ENCODE measurements at places on chromosomes 12 and 14.

DNA sequence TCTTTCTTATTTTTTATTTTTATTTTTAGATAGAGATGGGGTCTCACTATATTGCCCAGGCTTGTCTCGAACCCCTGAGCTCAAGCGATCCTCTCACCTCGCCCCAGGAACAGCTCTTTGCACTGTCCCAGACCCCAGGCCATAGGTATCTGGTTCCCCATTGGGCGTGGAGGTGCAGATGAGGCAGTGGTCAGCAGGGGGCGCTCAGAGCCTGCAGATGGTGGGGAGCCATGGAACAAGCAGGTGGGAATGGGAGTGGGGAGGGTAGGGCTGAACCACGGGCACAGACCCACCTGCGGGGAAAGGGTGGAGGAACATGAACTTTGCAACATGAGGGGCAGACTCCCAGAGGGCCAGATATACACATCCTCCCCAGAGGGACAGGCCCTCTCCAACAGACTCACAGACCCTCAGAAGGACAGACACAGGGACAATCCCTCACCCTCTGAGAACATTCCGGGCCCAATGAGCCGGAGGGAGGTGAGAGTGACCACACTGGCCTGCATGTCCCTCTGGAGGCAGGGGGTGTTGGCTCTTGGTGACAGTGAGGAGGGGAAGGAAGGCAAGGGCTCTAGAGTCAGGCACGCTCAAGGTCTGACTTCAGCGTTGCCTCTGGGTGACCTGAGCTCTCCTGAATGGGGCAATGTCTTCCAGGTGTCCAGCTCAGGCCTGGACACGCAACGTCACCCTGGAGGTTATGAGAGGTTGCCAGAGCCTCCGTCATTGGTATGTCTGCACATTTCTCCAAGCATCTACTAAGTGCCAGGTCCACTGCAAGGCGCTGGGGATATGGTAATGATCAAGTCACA is 34.9 kb downstream of the KRT80 start:
- peak; percentile 78 for DNase-seq

- no peak for DNase-seq
These were observed 19.7 kb downstream of the PTPN21 start for GRCh38 chr14:88535149-88535548.

GRCh38 chr12:85574291-85574690 is 261.9 kb downstream of the RASSF9 start:
- DNase-seq: no peak

DNA sequence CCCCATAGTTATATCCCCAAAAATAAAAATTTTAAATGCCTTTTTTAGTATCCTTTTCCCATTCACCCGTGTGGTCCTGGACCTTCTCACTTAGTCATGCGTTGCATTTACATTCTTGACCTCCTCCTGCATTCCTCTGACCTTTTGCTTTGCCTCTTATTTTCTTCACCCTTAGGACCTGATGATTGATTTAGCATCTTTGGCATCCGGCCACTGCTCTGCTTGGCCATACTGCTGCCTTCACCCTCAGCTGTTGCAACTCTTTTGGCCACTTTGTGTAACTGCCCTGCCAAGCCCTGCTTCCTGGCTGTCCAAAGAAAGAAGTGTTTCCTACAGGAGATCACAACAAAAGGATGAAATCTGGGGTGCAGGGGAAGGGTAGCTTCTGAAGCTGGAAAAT is 48.8 kb upstream of the SLC38A4 start:
- no peak for DNase-seq

DNA sequence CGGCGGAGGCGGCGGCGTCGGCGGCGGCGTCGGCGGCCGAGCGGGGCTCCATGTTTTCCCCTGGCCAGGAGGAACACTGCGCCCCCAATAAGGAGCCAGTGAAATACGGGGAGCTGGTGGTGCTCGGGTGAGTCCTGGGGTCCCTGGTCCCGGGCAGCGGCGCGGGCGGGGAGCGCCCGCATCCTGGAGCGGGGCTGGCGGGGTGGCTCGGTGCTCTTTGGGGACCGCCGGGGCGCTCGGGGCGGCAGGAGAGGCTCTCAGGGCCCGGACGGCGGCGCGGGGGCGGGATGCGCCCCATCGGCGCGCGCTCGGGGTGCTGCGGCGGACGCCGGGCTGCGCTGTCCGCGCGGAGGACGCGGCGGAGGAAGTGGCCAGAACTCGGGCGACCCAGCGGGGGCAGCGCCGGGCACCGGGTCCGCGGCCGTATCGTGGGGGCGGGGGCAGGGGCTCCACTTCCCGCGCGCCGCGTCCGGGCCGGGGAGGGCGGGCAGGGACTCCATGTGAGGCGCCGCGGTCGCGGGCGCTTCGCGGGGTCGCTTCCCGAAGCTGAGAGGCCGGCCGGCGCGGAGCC is 485 bp downstream of the PELI2 start:
- DNase-seq: peak; percentile 42

GRCh38 chr12:26786865-26787514 is 46.0 kb downstream of the ITPR2 start:
- no peak for DNase-seq

- DNase-seq: no peak
These were observed 492.9 kb upstream of the TBX3 start for GRCh38 chr12:115176741-115177400.

DNA sequence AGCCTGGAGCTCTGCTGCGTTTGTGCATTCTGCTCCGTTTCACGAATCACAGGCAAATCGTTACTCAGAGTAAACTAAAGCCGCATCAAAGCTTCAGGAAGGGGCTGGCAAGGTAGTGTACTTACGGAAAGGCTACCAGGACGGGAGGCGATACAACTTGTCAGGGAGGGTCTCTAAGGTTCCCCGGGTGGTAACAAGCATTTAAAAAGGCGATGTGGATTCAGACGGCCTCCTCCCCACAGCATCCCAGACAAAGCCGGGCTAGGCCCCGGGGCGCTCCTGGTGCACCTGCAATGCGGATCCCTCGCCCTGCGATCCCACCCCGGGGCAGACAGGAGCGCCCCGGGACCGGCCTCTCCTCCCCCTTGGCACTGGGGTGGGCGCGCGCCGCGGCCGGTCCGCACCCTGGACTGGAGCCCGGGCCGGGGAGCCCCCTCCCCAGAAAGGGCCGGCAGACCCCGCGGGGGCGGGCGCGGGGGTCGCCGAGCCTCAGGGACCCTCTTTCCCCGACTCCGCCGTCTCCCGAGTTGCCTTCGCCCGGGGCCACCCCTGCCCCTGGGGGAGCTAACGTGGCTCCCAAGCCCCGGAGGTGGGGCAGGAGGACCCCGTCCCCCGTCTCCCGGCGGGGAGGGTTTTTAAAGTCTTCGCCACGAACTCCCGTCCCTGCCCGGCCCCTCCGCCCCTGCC is 718 bp downstream of the CCDC92 start:
- DNase-seq: peak; percentile 40

DNA sequence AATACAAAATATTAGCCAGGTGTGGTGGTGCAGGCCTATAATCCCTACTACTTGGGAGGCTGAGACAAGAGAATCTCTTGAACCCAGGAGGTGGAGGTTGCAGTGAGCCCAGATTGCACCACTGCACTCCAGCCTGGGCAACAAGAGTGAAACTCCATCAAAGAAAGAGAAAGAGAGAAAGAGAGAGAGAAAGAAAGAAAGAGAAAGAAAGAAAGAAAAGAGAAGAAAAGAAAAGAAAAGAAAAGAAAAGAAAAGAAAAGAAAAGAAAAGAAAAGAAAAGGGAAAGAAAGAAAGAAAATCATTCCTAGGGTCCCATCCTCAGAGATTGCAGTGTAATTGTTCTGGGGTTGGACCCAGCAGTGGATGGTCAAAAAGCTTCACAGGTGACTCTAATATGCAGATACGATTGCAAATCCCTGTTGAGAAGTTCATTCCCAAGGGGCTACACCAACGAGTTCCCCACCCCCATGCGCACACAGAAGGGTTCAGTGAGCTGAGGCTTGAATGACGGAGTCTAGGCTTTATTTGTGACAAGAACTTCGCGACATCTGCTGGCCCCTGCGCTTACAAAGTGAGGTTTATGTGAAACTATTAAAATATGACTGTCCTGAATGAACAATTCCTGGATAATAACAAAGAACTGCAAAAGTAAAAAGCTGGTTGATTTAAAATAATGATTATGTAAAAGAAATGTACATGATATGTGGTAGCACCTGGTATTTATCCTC is 17.4 kb upstream of the RNASE12 start:
- DNase-seq: no peak

DNA sequence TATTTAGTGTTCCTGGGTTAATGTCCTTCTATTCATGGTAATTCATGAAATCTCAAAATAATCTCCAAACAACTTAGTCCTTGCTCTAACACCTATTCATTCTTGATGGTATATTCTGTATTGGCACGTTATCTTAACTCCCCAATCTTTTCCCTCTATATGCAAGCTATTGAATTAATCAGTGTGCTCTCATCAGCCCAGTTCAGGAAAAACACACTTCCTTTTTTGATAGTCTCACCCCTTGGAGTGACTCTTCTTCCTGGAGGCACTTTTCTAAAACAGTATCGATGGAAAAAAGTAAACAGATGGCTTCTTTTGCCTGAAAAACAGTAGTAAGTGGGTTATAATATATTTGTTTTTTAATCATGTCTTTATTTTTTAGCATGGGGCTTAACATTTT is 28.6 kb downstream of the TULP3 start:
- no peak for DNase-seq

GRCh38 chr14:106372870-106373652 is 846.7 kb downstream of the TMEM121 start:
- peak; percentile 47 for DNase-seq

GRCh38 chr12:39332661-39333175 is 110.2 kb downstream of the KIF21A start:
- no peak for DNase-seq

DNA sequence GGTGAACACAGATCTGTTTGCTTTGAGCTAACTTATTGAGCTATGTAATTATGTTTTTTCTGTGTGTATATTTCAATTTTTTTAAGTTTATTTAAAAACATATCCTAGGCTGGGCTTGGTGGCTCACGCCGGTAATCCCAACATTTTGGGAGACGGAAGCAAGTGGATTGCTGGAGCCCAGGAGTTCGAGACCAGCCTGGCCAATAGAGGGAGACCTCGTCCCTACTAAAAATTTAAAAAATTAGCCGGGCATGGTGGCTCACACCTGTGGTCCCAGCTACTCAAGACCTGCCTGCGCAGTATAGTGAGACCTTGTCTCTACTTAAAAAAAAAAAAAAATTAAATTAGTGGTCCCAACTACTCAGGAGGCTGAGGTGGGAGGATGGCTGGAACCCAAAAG is 16.2 kb upstream of the RNASE1 start:
- no peak for DNase-seq

DNA sequence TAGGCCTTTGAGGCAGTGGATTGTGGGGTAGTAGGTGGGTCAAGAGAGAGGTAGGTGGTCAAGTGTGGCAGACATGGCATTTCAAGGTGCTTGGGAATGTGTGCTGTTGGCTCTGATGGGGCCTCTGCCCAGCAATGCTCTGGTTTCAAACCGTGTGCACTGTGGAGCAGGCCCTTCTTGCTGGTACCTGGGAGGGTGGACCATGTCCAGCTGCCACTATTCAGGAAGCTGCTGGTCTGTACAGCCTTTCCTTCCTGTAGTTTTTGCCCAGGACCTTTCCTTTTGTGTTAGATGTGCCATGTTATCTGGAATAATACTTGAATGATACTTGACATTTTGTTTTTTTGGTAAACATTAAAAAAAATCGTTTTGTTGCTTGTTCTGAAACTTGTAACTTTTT is 14.8 kb downstream of the RIMKLB start:
- DNase-seq: no peak

Data from urothelium cell line (cell line).